ENCODE measurements at places on chromosomes 16 and 17.

DNA sequence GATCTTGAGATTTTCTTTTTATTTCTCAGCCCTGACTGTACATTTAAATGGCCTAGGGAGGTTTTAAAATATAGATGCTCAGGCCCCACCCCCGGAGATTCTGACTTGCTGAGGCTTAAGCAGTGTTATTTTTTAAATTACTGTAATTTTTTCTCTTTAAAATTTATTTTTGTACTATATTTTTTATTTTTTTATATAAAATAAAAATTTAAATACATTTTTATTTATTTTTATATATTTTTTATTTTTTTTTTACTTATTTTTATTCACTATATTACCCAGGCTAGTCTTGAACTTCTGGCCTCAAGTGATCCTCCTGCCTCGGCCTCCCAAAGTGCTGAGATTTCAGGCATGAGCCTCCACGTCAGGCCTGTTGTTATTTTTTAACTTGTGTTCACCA, 83.3 kb downstream of the KATNIP start:
- DNase-seq = no peak

DNA sequence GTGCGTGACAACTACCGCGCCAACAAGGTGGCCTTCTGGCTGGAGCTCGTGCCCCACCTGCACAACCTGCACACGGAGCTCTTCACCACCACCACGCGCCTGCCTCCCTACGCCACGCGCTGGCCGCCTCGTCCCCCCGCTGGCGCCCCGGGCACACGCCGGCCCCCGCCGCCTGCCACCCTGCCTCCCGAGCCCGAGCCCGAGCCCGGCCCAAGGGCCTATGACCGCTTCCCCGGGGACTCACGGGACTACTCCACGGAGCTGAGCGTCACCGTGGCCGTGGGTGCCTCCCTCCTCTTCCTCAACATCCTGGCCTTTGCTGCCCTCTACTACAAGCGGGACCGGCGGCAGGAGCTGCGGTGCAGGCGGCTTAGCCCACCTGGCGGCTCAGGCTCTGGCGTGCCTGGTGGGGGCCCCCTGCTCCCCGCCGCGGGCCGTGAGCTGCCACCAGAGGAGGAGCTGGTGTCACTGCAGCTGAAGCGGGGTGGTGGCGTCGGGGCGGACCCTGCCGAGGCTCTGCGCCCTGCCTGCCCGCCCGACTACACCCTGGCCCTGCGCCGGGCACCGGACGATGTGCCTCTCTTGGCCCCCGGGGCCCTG, 3.0 kb upstream of the SPEM1 start:
- no peak for DNase-seq

- DNase-seq = no peak
Measured at GRCh38 chr17:47224966-47225365, 15.8 kb downstream of the MYL4 start.

DNA sequence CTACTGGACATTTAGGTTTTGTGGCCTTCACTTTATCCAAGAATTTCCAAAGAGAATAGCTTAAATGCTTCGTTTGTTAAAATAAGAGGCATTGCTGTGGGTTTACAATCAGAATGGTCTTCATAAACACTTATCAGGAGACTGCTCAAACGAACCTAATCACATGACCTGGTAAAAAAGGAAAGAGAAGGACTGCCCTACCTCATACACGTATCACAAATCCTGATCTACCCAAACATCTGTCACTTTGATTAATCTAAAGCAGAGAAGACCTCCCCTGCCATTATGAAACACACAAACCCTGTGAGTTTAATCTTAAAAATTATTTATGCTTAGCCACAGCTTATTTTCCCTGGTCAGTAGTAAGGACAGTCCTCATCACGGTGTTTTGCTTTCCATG, 76.6 kb downstream of the PARN start:
- DNase-seq = no peak

Data from activated CD4-positive, alpha-beta T cell treated with anti-CD3 and anti-CD28 coated beads, Interleukin-10, Interleukin-2, amounts not matched to agents 100 ng/mL and 50 ng/mL, durations not matched to agents 16 hours and 8 hours (primary cell).